Fibroblast of skin of left quadriceps (primary cell): ENCODE measurements at places on chromosomes 13 and 19.

DNA sequence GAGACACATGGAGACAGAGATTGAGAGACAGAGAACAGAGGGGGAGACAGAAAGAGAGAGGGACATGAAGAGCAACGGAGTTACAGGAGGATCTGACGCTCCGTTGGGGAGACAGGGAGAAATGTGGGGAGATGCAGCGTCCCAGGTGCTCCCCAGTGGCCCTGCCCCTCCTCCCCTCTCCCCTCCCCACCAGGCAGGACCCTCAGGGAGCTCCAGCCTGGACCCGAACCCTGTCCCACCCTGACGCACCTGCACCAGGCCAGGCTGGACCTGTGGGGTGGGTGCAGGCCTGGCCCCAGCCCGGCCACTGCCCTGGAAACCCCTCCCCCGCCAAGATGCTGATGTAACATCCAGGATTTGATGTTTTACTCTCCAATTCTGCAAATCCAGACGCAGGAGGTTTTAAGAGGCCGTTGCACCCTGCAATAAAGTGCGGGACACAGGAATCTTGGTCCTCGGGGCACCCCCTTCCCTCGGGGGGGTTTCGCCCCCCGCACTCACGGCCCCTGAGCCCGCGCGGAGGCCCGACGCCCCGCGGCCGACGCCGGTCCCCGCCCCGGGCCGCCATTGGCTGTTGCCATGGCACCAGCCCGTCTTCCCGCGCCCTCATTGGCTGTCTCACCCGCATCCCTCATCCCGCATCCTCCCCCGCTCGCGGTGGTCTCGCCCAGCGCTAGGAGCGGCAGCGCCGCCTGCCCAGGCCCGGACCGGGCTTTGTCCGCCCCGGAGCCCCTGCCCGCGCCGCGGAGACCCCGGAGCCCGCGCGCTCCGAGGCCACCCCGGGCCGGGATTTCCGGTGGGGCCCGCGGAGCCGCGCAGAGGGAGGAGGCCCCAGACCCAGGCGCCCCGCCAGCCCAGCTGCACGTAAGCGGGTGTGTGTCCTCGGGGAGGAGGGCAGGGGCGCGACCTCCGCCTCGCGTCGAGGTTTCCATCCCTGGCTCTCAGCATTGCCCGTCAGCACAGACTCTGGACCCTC lies at the start of gene APC2:
Gene APC2, plus strand, starts transcription at position 655 of the 976 bp plus-strand sequence. CDS start 2,881 bp downstream, outside the sequence.
- DNase-seq, result peak; percentile 24

- no peak for DNase-seq
Observed at GRCh38 chr13:33817513-33817900, 442 bp upstream of the RFC3 start.

- DNase-seq, result no peak
Observed at GRCh38 chr13:74288361-74288911, 154.2 kb upstream of the KLF12 start.

- DNase-seq, result peak; percentile 9
Observed at GRCh38 chr13:19782049-19782726, 557 bp downstream of the PSPC1 start.

GRCh38 chr13:27199696-27200095 lies 28.1 kb upstream of the USP12 start:
- no peak for DNase-seq

- DNase-seq, result peak; percentile 83
Observed at GRCh38 chr13:114319441-114319913, 5.2 kb downstream of the CHAMP1 start.

DNA sequence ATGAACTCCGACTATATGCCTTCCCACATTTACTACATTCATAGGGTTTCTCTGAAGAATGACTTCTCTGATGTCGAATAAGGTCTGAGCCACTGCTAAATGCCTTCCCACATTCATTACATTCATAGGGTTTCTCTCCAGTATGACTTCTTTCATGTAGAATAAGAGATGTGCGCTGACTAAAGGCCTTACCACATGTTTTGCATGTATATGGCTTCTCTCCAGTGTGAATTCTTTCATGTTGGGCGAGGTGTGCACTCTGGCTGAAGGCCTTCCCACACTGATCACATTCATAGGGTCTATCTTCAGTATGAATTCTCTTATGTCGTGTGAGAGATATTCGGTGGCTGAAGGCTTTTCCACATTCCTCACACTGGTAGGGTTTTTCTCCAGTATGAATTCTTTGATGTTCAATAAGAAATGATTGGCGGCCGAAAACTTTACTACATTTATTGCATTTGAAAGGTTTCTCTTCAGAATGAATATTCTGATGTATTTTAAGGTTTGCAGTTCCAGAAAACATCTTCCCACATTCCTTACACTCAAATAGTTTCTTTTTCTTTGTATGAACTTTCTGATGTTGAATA lies 35.8 kb downstream of the ZNF667 start:
- DNase-seq, result no peak

- DNase-seq, result no peak
Observed at GRCh38 chr13:76505437-76505836, 380.8 kb downstream of the KCTD12 start.

DNA sequence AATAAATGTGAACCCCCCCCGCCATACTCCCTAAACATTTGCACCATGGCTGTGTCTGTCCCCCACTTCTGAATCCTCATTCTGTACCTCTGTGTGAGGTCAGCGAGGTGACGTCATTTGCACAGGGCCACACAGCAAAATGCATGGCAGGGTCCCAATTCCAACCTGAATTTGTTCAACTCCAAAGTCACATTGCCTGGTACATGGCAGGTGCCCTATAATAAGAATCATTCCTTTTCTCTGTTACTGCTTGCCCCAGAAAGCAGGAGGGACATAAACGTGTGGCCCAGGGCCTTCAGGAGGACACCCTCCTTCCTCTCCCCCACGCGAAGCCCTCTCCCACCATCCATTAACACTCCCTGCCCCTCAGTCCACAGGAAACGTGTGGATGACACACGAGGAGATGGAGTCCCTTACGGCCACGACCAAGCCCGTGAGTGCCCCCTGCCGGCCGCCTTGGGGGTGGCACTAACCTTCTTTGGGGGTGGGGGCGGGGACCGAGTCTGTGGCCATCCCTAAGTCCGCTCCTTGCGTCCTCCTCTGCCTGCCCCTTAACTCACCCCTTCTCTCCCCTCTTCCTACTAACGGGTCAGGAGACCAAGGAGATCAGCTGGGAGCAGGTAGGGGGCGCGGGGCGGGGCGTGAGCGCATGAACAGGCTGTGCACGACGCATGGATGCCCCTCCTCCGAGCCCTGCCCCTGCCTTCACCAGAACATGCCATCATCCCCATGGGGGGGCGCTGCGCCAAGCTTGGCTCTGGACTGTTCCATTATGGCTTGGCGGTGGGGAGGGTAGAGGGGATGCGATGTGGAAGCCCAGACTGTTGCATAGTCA lies 9.4 kb downstream of the HRC start:
- DNase-seq, result peak; percentile 60

- DNase-seq, result no peak
Observed at GRCh38 chr13:34153428-34154180, 335.7 kb downstream of the RFC3 start.

DNA sequence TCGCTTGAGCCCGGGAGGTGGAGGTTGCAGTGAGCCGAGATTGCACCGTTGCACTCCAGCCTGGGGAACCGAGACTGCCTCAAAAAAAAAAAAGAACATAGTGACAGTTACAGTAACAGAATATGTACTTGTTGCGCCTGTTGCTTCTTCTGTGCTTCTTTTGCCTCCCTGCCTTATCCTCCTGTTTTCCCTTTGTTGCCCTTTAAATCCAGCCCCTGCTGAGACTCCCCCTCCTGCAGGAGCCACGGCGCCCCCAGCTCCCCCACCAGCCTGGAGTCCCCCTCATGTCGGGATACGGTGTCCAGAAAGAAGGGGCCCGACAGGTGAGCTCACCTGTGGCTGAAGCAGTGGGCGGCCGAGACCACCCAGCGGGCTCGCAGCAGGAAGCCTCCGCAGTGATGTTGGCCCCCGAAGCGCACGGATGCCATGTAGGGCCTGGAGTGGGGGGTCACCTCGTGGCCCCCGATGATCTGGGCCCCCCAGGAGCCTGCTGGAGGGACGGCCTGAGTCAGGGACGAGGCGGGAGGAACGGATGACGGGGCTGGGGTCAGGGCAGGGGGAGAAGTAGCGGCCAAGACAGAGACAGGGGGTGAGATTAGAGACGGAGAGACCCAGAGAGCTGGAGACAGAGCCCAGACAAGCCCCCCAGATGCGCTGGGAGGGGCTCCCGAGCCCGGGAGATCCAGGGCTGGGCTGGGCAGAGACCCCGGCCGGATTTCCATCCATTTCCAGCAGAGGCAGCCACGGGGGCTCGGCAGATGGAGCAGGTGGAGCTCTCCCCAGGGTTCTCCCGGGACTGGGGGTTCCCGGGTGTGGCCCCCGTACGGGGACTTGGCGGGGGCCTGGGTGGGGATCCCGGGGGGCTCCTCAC lies 536 bp downstream of the PRSS57 start:
- DNase-seq, result no peak

- no peak for DNase-seq
Observed at GRCh38 chr13:33045851-33046592, 29.8 kb downstream of the KL start.

GRCh38 chr13:60448907-60449510 lies 52.0 kb downstream of the TDRD3 start:
- peak; percentile 26 for DNase-seq

DNA sequence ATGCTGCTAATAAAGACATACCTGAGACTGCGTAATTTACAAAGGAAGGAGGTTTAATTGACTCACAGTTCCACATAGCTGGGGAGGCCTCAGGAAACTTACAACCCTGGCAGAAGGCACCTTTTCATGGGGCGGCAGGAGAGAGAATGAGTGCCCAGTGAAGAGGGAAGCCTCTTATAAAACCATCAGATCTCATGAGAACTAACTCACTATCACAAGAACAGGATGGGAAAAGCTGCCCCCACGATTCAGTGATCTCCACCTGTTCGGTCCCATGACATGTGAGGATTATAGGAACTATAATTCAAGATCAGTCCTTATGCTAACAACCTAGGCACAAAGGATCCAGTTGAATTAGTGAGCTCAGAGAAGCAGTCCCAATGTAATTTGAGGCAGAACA lies 59.4 kb downstream of the GPC6 start:
- DNase-seq, result no peak

- no peak for DNase-seq
Observed at GRCh38 chr13:100363874-100364273, 224.7 kb downstream of the GGACT start.

DNA sequence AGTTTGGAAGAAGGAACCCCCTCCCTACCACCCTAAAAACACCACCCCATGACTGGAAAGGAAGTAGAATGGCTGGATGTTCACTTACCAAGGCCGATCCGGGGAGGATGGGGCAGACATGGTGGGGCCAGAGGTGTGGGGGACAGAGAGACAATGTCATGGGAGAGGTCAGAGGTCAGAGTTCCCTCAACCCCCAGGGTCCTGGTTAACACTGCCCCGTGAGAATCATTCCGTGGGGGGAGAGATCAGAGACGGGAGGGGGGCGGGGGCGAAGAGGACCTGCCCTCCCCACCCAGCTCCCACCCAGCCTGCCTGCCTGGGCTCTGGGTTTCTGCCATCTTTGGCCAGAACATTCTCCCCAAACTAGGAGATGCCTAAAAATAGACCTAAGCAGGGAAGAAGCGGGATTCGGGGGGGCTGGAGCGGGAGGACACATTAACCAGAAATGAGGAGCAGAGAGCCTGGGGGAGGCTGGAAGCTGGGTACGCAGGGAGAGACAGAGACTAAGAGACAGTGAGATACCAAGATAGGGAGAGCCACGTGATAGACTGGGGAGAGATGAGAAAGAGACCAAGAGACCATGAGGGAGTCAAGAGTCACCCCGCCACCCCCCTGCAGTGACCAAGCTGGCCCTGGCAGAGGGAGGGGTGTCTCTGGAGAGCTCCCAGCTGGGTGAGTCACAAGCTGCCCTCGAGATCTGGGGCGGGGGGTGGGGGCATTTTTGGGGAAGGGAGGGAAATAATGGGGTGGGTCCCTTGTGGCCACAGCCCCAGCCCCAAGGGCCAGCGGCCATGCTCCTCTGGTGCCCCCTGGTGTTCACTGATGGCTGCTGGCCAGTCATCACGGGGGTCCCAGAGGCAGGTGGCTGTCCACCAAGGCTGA lies 6.1 kb upstream of the KANK2 start:
- DNase-seq, result peak; percentile 57

- peak; percentile 16 for DNase-seq
Observed at GRCh38 chr19:40090241-40091204, at the start of gene ZNF780A. TSS of gene ZNF780A (minus strand) at chr19:40090943. CDS start at chr19:40084753, 6,190 bp downstream.
